ENCODE measurements at places on chromosomes 11 and 22. TPM values are rescaled to one million over a fixed set of nuclear protein-coding genes. Genes with fewer than 3 reads are reported as not detected.

The INS gene
- not detected for total RNA-seq

The APOL4 gene
- total RNA-seq = 0.65 TPM

The MUC15 gene
- total RNA-seq = 5.2 TPM

The MPPED1 gene
- not detected for total RNA-seq

The TRABD gene
- 54.1 TPM for total RNA-seq

Data from airway epithelial cell (primary cell).